ENCODE measurements at places on chromosomes 7 and 10.

GRCh38 chr7:43664681-43665080 is 64.6 kb downstream of the COA1 start:
- DNase-seq: no peak

GRCh38 chr7:151595702-151596350 is 76.1 kb upstream of the RHEB start:
- no peak for DNase-seq

DNA sequence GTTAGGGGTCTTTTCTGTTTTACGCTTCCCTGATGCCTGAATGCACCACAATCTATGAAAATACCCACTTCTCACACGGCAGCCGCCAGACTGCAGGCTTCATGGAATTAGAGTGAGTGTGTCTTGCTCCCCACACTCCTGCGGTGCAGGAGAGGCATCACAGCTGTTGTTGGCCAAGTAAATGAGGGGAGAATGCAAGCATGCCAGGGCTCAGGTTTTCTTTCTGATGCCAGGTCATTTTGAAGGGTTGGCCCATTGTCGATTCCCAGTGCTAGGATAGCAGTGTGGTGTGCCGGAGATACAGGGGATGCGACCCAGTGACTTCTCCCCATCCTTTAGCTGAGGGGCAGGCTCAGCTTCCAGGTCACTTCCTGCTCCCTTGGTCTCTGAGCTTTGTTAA is 16.3 kb downstream of the CXCL12 start:
- DNase-seq: no peak

DNA sequence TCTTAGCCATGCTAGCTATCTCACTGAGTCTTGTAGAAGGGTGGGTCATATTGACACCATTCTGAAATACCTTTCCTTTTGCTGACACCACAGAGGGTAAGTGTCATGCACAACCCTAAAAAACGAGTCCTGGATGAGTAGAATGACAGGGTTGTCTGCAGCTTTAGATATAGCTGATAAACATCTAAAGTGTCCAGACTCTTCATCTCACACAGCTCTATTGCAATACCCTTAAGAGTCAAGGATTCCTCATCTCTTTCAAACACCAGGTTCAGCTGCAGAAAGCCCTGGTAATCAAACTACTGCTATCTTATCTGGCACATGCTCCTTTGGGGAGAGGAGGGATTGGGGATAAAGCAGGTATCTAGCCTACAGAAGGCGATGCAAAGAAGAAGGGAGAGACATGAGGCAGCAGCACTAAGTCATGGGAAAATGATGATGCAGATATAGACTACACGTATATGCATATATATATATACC is 127.0 kb downstream of the ANK3 start:
- DNase-seq: no peak

GRCh38 chr7:151327659-151328058 is 14.0 kb upstream of the NUB1 start:
- no peak for DNase-seq

DNA sequence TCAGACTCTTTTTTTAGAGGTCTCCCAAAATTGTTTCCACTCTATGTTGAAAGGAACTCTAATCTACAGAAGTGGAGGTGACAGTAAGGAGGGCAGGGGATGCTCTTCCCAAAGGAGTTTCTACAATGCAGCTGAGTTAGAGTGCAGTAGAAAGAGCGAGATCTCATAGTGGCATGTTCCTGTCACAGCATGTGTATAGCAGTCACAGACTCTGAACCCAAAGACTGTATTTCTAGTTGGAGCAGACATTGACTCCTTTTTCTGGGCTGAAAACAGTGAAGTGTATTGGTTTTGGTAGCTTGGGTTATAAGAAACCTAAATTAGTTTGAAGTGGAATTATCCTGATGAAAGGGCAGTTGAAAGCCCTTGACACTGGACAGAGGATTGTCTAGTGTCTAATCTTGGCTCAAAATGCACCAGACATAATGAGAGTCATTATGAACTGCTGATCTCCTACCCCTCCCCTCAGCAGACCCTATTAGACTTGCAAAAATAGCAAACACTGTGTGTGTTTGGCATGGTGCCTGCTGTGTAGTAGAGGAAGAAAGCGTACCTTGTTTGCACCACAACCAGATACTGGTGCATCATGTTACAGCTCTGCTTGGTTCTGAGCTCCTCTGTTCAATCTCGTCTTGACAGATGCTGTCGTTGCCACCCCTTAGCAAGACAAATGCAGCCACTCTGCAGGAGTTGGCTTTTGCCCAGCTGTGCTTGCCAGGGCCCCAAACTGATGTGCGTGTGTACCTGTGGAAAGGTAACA is 336.0 kb downstream of the AUTS2 start:
- DNase-seq: no peak
